ENCODE measurements at places on chromosomes 12 and 14.

- DNase-seq: no peak
Measured at GRCh38 chr14:102085948-102086708, 716 bp downstream of the HSP90AA1 start.

GRCh38 chr14:100619396-100620254, 32.4 kb upstream of the BEGAIN start:
- DNase-seq: no peak

GRCh38 chr14:89629383-89629782, 212.3 kb upstream of the FOXN3 start:
- no peak for DNase-seq

DNA sequence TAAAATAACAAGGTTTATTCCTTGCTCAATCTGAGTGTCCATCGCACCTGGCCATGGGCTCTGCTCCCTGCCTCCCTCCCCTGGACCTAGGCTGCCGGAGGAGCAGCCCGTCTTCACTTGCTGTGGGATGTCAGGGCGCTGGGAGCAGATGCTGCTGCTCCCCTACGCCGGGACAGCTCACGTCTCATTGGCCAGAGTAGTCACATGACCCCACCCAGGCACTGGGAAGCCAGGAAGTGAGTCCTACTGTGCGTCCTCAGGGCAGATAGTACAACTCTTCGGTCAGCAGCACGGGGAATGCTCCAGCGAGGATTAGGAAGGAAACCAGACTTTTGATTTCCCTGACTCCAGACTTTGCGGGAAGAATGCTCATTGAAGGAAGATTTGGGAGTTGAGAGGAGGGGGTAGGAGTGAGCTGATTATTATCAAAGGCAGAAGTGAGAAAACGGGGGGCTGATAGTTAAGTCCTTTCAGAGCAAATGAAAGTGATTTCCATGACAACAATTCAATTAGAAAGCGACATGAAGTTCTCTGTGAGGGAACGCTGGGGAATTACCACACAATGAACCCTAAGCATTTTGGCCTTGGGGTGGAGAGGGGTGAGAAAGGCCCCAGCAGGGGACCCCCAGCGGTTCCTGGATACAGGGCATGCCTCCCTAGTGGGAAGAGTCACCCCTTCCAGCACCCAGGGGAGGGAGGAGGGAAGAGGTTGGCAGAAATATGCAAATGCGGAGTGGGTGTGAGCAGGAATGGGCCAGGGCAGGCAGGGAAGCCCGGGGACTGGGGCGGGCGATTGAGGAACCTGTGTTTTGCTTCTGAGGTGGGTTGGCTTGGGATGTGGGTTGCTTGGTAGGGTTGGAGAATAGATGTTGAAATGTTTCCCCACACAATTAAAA, 215.5 kb downstream of the AACS start:
- no peak for DNase-seq

GRCh38 chr12:4270831-4271716, 2.5 kb upstream of the CCND2 start:
- DNase-seq: peak; percentile 41

- no peak for DNase-seq
Measured at GRCh38 chr14:99879401-99880295, 86.4 kb downstream of the EML1 start.

DNA sequence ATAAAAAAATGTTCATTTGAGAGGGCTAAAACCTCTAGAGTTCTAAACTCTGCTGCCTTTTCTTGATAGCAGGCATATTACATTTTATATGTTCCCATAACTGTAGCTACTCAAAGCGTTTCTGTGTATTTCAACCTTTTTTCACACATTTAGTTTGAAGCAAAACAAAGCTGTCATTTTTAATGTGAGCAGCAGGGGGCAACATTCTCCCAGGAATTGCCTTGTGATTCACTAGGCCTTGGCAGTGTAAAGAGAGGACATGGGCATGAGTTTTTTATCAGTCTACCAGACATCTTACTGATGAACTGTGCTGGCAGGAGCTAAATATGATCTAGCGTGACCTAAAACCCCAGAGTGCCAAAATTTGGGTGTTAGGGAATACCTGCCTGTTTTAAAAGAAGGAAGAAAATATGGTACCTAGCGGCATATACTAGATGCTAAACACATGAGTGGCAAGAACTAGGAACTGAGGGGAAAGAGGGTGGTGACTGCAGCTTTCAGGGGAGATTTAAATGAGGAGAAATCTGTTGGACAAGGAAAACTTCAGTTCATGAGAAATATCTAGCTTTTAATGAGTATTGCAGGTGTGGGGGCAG, 65.3 kb downstream of the IFT43 start:
- no peak for DNase-seq

- DNase-seq: no peak
Measured at GRCh38 chr14:90536511-90537191, 139.8 kb downstream of the CALM1 start.

DNA sequence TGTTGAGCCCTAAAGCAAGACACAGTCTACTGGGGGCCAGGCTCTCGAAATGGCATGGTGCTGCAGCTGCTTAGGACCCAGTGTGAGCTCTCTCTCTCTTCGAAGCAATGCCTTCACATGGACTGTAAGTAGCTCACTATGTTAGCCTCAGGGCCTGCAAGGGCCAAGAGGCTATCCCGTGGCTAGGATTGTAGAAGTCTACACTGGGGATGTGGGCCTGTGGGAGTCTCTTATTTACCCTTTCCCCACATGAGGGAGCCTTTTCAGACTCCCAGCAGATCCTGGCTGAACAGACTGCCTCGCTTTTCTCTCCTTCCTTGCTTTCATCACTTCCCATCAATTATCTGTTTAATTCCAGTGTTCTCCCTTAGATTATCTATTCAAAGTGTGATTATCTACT, 101.4 kb downstream of the GPR65 start:
- no peak for DNase-seq

DNA sequence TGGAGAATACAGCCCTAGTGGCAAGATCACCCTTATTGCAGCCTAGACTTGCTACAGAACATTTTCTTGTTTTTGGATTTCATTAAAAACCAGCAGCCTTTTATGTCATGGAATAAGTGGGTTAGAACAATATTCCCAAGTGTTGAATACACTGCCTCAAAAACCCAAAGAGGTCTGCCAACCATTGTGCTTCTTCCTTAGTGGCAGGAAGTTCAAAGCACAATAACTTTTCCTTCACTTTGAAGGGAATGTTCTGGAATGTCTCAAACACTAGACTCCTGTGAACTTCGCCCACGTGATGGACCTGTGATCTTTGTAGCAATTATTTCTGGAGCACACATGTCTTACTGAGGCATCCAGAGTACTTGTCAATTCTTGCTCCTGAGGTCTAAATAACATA, 8.5 kb downstream of the SLC17A8 start:
- DNase-seq: no peak

DNA sequence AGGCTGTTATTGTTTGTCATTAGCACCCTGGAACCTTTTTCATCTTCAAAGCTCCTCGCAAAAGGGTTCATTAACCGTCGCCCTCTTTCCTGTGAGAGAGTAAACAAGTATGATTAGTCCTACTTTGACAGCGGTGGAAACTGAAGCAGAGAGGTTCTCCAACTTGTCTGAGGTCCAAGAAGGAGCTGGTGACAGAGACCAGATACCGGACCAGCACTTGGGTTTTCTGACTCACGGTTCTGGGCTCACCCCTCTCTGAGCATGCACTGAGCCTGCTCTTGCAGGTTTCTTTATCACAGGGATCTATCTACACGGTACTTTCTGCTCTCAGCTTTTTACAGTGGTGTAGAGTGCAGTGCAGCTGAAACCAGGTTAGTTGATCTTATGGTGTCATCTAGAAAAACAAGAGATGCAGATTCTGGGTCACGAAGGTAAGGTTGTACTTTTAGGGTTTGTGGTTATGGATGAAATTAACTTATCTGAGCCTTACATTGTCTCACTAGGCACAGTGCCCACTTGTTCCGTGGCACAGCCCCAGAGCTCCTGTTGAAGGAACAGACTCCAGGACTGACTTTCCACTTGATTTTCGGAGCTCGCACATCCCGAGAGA, 62.1 kb downstream of the PPP2R5C start:
- no peak for DNase-seq

DNA sequence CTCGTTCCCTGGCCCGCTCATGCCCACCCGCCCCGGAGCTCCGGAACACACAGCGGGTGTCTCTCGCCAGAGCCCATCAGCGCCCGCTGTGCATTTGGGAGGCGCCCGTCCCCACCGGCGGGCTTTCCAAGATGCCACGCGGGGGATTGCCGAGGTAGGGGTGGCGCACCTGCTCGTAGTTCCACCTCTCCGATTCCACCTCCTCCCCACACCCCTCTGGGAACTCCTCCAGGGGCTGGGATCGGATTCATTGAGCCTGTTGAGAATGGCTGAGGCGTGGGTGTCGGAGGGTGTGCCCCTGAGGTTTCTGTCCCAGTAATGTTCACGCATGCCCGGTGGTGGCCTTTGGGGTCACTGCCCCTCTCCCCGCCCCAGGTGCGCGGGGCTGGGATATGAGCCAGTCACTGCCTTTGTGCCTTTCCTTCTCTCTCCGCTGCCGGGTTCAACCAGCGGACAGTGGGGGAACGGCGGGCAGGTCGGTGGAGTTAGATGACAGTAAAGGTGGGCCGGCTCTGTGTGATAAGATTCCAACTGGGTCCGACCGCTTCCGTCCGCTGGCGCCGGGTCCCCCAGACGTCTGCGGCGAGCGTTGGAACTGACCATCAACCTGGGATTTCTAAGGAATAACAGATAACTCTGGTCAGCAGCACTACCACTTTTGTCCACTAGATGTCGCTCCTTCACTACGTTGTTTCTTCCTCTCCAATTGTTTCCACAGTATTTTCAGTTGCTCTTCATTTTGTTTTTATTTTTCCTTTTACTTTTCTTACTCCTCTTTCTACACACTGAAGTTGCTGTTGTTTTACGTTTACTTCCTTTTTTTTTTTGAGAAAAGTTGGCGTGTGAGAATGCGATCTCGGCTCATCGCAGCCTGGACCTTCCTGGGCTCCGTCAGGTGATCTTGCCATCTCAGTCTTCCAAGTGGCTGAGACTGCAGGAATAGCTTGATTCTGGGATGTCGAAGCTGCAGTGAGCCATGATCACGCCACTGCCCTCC, 178.1 kb upstream of the ALG10B start:
- DNase-seq: peak; percentile 2

DNA sequence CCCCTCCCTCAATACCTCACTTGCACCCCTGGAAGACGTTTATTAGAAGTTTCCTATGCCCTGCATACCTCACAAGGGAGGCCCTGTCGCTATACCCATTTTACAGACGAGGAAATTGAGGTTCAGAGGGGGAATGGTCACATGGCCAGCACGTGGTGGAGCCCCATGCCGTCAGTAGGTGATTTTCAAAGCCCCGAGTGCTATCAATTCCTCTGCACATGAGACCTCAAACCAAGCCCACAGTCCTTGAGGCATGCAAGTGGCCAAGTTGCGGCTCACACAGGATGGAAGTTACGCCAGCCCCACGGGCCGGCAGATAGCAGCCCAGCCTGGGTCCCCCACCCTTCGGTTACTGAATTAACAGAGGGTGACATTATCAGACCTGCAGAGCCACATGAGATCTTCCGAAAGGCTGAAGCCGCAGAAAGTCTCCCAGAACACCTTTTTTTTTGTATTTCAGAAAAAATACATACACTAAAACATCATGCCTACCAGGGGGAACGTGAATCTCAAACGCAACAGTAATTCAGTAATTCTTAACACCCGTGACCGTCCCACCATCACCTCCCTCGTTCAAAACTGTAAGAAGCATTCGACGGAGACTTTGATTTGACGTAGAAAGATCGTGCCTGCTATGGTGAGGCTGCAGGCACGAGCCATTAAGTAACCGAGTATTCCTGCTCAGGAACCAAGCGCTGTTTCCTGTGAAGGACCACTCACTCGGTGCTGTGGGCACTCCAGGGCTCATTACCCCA, 129.0 kb downstream of the RFLNA start:
- peak; percentile 76 for DNase-seq

GRCh38 chr14:104968153-104968527, 10.0 kb downstream of the AHNAK2 start:
- no peak for DNase-seq

GRCh38 chr12:104143002-104143401, 5.0 kb upstream of the NFYB start:
- DNase-seq: no peak

DNA sequence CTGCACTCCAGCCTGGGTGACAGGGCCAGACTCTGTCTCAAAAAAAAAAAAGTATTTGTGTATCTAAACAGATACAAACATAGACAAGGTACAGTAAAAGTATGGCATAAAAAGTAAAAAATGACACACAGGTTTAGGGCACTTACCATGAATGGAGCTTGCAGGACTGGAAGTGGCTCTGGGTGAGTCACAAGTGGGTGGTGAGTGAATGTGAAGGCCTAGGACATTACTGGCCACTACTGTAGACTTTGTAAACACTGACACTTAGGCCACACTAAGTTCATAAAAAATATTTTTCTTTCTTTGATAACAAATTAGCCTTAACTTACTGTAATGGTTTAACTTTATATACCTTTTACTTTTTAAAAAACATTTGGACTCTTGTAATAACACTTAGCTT, 38.0 kb upstream of the EIF5 start:
- no peak for DNase-seq

DNA sequence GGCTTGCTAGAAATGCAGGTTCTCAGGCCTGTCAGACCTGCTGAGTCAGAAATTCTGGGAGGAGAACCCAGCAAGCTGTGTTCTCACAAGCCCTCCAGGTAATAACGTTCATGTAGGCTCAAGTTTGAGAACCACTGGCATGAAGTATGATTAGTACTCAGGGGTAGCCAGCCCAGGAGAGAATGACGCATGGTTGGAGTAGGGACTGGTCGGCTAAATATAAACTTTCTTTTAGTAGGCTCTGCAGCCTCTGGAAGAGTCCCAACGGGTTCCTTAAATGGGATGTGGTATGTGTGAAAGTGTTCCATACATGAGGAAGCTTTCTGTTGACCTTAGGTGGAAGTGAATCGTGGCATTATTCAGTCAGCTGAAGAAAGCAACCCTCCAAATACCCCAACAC, 209.3 kb downstream of the SLC41A2 start:
- DNase-seq: no peak

DNA sequence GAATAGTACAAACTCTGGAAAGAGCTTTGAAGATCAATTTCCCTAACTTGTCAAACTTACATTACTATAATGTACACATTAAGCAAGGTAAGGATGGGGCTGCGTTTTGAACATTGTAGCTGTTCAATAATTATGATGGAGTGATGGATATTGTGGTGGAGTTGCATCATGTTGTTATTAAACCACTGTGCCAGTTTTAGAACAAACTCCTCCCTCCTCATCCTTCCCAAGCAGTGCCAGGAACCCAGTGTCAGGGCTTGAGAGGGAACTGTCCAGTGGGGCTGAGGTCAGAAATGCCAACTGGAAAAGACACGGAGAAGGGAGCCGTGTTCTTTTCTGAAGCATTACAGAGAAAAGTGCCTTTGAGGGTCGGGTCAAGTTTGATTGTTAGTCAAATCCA, 31.9 kb upstream of the PAPOLA start:
- no peak for DNase-seq

GRCh38 chr14:20711685-20712084, 23.1 kb downstream of the ANG start:
- DNase-seq: no peak

GRCh38 chr14:89813617-89814031, 140.9 kb downstream of the EFCAB11 start:
- DNase-seq: no peak

DNA sequence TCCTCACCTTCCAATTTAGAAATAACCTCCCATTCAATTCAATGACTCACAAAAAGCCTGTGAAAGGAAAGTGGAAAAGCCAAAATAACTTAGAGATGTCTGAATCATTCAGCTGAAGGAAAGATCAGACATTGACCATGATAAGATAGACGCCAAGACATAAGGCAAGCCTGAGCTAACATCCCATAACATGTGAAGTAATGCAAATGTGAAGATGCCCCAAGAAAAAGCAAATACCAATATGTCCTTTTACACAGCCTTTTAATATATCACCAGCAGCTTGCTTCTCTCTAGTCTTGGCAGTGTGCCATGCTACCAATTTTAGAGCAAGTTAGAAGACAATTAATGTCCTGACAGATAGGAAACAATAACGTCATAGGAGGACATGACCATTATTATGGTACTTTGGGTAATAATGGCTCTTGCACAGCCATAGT, 2.4 kb upstream of the NUMB start:
- DNase-seq: no peak
